Dorsolateral prefrontal cortex (tissue), 122 donors: ENCODE measurements at places on chromosomes 7 and 10. TPM values are rescaled to one million over a fixed set of nuclear protein-coding genes. Genes with fewer than 3 reads are reported as not detected.

Gene ADAM12
- 2.0 TPM for total RNA-seq

Gene VAX1
- 4.1 TPM for total RNA-seq

Gene ADCY1
- total RNA-seq, result 189 TPM

Gene ABCC2
- total RNA-seq, result 1.4 TPM

Gene TRIM73
- 11.7 TPM for total RNA-seq

Gene ITGB8
- 81.4 TPM for total RNA-seq

Gene UCN3
- not detected for total RNA-seq

Gene SLC16A12
- 0.27 TPM for total RNA-seq

Gene ADARB2
- 35.3 TPM for total RNA-seq

Gene SORCS3
- total RNA-seq, result 13.2 TPM

Gene TMEM270
- total RNA-seq, result not detected

Gene ASB10
- not detected for total RNA-seq

Gene MRPS16
- total RNA-seq, result 54.8 TPM

Gene ASAH2B
- total RNA-seq, result 7.2 TPM

Gene GBX1
- not detected for total RNA-seq

Gene KDM7A
- 15.7 TPM for total RNA-seq

Gene NODAL
- total RNA-seq, result not detected

Gene OR2A12
- total RNA-seq, result not detected

Gene AGAP9
- total RNA-seq, result 8.8 TPM

Gene KCNIP2
- 81.7 TPM for total RNA-seq

Gene CRHR2
- total RNA-seq, result 4.0 TPM

Gene HSPA12A
- total RNA-seq, result 133 TPM

Gene HMX3
- not detected for total RNA-seq

Gene PLAU
- total RNA-seq, result 1.9 TPM

Gene MYPN
- not detected for total RNA-seq

Gene WDR86
- total RNA-seq, result 7.9 TPM

Gene TUBAL3
- total RNA-seq, result not detected

Gene INTS15
- total RNA-seq, result 32.8 TPM

Gene DPYSL4
- 60.3 TPM for total RNA-seq

Gene FAM149B1
- 29.2 TPM for total RNA-seq

Gene CHST3
- 15.1 TPM for total RNA-seq

Gene GNAT3
- not detected for total RNA-seq

Gene PIK3CG
- total RNA-seq, result 2.9 TPM

Gene ENTPD1
- total RNA-seq, result 16.5 TPM

Gene HHEX
- total RNA-seq, result 3.5 TPM

Gene LIPA
- 77.9 TPM for total RNA-seq

Gene TSPAN33
- total RNA-seq, result 25.3 TPM

Gene FKBP9
- total RNA-seq, result 43.5 TPM

Gene GRID1
- total RNA-seq, result 55.6 TPM

Gene ZNF789
- 17.0 TPM for total RNA-seq

Gene CDH23
- total RNA-seq, result 8.8 TPM

Gene NKX6-2
- total RNA-seq, result 60.2 TPM

Gene NEURL1
- total RNA-seq, result 87.7 TPM

Gene MAGI2
- 253 TPM for total RNA-seq

Gene NUTM2E
- total RNA-seq, result not detected
